Stimulated activated CD4-positive, alpha-beta T cell treated with anti-CD3 and anti-CD28 coated beads, Interleukin-4, amount 100 ng/mL, for 24 hours (primary cell): ENCODE measurements at places on chromosomes 7 and 10.

- DNase-seq, result no peak
These were observed 3.6 kb downstream of the SEC23IP start for GRCh38 chr10:119896061-119896655.

DNA sequence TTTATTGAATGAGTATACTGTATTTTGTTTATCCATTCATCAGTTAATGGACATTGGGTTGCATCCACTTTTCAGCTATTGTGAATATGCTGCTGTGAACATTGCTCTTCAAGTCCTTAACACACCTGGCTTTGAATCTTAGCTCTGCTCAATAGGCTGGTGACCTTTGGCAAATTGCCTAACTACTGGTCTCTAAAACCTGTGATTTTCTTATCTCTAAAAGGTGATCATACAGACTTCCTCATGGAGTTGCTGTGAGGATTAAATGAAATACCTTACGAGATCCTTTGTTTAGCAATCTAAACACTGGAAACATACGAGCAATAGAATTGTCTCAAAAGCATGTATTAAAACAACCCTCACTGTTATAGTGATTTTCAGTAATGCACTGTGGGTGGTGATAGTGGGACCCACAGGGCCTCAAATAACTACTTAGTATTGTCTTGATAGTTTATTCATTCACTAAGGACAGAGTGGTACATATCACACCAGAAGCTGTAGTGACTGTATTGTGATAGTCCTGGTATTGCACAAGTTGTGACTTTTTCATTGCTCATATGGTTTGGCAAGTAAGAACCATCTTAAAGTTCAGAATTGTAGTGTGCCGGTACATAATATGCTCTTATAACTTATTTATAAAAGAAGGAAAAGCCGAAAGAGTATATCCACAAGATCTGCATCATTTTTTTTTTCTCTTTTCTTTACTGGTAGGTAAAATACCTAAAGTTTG lies 257.6 kb downstream of the EXOC4 start:
- no peak for DNase-seq

DNA sequence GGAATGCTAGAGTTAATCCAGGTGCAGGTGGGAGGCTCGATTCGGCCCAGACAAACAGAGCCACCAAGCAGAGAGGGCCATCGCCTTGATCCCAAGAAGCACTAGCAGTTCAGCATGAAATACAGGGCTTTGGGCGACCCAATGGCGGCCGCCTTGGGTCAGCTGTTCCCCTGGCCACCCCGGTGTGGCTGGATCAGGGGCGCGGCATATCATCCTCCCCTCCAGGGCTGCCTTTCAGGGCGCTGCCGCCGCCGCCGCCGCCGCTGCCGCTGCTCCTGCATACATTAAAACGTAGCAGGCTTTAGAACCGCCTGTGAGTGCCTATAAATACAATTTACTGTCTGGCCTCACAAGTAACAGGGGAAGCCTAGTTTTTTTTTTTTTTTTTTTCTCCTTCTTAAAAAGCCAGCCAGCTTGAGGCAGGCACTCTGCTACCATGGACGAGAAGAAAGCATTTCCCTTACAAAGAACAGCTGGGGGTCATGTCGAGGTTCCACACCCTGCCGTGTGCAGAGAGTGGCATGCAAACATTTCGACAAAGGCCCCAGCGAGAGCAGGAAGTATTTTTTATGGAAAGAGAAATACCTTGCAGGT lies 57.7 kb upstream of the EFCAB10 start:
- no peak for DNase-seq

- no peak for DNase-seq
These were observed 13.4 kb downstream of the CFAP43 start for GRCh38 chr10:104218751-104219150.

GRCh38 chr7:42913591-42913990 lies 1.7 kb upstream of the C7orf25 start:
- no peak for DNase-seq

DNA sequence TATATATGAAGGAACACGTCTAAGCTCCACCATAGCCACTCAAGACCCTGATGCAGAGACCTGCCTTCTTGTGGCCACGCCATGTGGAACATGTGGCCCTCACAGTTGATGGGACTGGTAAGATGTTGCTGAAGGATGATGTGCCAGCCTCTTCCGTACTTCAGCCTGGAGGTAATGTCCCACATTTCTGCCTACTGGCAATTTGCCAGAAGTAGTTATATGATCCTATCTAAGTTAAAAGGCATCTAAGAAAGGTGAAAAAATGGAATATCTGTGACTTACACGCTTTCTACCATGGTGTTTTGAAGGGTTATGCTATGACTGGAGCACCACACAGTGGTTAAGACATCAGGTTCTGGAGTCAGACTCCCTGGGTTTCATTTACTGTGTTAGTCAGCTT lies 948.7 kb upstream of the GHITM start:
- DNase-seq, result no peak

- DNase-seq, result peak; percentile 51
These were observed 728 bp downstream of the CAV2 start for GRCh38 chr7:116500078-116500853.

DNA sequence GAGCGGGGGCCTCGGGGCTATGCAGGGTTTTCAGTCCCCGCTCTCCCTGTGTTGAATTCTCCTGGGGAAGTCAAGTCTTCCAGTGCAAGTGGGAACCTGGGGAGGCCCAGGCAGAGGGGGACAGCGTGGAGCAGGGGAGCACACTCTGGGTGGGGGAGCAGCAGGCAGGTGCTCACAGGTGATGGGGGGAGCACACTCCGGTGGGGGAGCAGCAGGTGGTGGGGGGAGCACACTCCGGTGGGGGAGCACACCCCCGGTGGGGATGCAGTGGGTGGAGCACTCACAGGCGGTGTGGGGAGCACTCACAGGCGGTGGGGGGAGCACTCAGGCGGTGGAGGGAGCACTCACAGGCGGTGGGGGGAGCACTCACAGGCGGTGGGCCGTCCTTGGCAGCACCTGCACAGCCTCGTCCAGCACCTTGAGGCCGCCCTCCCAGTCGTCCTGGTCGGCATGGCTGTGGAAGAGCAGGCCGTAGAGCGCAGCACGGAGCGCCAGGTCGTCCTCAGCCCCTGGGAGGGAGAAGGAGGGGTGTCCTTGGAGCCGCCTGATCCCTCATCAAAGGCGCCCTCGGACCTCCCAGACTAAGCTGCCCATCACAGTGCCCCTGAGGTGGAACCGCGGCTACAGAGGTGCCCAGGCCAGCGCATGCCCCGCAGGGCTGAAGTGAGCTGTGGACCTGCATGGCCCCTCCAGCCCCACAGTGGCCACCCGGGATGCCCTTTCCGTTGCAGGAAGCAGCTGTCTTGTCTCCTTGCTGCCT lies 56.7 kb downstream of the CFAP46 start:
- DNase-seq, result no peak

DNA sequence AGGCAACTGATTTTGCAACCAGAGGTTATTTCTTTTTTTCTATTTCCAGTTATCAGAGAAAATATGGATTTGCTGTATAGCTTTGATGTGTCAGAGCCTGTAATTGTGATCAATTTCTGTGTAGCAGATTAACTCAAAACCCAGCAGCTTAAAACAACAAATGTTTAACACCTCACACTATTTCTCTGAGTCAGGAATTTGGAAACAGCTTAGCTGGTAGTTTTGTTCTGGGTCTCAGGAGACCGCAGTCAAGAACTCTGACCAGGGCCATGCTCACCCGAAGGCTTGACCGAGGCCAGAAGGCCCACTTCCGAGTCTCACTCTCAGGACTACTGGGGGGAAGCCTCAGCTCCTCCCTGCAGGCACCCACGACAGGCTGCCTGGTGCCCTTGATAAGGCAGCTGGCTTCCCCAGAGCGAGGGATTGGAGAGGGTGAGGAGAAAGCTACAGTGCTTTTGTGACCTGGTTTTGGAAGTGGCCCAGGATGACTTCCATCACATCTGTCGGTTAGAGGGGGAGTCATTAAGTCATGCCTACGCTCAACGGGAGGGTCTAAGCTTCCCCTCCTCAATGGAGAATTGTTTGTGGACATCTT lies 105.7 kb upstream of the SHH start:
- no peak for DNase-seq

GRCh38 chr10:119339109-119339508 lies 131.7 kb downstream of the GRK5 start:
- DNase-seq, result no peak

DNA sequence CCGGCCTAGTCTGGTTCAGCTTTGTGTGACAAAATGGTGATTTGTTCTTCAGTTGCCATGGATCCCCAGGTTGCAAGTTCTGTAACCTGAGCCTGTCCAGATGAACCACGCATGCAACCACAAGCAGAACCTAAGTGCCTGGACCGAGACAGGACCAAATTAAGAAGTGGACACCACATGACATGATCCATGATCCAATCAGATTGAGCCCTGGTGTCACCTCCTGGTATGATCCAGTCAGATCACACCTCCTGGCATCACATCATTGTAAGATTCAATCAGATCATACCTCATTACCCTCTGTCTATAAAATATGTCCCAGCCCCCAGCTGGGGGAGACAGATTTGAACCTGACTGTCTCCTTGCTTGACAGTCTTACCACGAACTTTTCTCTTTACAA lies 70.0 kb downstream of the MALSU1 start:
- DNase-seq, result no peak

- no peak for DNase-seq
These were observed 38.5 kb downstream of the POR start for GRCh38 chr7:75953431-75953830.

GRCh38 chr7:106629516-106629915 lies 31.4 kb downstream of the CCDC71L start:
- DNase-seq, result no peak

DNA sequence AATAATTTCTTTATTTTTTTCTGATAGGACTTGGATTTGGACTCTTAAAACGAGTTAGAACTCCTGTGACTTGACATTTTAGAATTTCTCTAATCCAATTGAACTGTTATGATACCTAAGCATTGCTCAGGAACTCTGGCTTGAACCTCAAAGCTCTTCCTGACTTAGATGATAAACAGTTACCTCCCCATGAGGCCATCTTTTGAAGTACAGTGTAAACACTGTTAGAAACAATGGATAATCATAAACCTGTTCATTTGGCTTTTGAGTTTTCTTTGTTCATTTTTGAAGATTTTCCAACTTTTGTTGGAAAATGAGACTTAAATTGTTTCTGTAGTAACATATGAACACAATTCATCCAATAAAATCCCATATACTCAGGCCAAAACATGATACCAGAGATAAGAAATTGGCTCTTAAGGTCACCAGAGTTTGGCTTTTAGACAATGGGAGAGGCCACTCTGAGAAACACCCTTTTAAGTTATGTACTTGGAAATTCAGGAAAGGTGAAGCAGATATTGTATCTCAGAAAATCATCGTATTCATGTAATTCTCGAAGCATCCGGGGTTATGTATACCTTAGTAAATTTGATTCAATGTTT lies 59.6 kb downstream of the RUNDC3B start:
- no peak for DNase-seq

DNA sequence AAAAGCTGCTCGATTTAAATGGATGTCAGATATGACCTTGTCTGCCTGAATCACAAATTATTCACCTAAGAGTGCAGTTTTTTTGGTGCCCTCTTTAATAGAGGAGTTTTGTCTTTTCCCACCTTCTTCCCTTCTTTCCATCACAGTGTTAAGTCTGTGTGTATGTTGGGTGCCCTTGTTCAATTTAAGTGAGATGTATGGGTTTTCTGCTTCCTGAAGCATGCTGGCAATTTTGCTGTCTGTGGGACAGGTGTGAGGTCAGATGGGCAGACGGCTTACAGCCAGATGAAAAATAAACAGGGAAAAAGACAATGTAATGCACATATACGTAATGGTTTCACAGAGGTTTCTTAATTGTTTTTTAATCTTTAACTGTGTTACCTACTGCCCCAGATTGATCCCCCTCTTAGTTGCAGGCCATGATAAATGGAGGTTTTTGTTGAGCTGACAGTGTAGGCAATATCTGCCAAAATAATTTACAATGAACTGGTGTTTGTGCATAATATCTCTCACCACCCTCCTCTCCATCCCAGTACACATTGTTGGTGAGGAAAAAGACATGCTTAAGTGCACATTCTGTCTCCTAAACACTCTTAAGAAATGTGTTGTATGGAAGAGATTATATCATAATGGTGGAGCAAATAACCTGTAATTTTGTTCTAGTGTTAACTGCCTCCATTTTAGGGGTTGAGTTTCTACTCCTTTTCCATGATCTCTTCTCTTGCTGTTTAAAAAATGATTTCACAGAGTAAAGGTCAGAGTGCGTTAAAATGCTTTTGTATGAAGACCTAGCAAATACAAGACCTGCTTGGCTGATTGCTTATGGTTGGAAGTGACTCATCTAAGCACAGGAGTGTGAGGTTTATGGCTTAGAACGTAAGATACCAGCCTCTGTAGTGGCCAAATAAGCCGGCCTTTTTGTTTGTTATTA lies 123.9 kb downstream of the LRRC4 start:
- DNase-seq, result no peak

DNA sequence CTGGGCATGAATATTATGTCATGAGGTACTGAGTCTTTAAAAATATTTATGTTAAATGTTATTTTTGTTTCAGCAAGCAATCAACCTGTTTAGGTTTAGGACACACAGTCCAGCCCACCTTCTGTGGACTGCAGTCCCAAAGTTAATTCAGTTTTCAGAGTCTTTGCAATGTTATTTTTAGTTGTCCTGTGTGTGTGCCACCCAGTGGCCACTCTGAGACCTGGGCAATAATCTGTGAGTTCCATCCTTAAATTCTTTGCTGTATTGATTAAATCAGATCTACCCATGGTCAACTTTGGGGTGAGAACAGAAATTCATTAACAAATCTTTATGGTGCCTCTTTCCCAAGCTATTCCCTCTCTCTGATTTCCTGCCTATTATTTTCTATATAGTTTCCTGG lies 415.1 kb downstream of the CCSER2 start:
- no peak for DNase-seq

- no peak for DNase-seq
These were observed 54.5 kb downstream of the CUL1 start for GRCh38 chr7:148753224-148753623.

GRCh38 chr7:150980663-150981062 lies 2.5 kb upstream of the KCNH2 start:
- no peak for DNase-seq

GRCh38 chr10:3226960-3227744 lies 54.6 kb upstream of the PITRM1 start:
- no peak for DNase-seq

DNA sequence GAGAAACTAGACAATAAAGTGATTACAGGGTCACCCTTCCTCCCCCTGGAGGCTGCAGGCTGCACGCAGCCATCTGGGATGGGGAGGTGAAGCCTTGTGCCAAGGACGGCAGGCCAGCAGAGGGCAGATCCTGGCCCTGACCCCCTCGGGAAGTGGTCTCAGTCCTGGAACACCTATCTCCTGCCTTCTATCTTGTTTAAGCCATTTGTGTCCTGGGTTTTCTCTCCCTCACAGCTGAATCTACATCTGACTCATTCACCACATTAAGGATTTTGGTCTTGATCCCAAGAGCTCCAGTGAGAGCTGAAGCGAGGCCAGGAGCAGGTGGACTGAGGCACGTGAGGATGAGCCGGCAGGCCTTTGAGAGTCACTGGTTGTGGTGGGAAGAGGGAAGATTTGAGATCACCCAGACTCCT lies 16.4 kb upstream of the PARP12 start:
- DNase-seq, result no peak

DNA sequence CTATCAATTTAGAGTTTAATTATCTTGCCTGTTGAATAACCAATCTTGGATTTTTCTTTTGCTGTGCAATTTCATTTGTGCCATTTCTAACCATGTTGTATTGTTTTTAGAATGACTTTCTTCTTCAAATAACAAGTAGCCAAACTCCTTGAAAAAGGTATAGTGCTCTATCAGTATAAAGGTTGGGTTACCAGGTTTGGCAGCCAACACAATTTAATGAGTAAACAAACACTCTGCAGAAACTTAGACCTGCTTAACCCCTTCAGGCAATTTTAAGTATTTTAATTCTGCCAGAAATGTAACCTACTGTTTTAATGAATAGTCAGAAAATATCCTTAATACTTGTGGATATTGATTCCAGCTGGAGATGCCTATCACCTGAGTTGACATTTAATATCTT lies 299.8 kb downstream of the ARL4A start:
- no peak for DNase-seq
